ENCODE measurements at places on chromosomes 7 and 10.

DNA sequence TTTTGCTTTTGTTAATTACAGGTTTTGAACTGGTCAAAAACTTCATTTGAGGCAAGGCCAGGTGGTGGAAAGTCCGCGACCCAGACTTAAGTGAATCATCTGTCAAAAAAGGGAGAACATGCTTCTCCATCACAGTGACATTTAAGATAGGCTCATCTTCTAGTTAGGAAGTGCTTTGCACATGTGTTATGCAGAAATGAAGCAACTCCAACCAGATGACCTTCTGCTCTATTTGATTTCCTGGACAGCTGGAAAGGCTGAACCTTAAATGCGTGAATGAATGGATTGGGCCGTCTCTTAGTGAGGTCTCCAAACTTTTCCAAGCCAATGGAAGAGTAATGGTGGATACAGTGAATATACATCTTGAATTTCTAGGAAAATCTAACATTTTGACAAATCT lies 101.6 kb upstream of the FAM13C start:
- DNase-seq = no peak

GRCh38 chr10:55233505-55233904 lies 432.5 kb upstream of the PCDH15 start:
- DNase-seq = no peak

DNA sequence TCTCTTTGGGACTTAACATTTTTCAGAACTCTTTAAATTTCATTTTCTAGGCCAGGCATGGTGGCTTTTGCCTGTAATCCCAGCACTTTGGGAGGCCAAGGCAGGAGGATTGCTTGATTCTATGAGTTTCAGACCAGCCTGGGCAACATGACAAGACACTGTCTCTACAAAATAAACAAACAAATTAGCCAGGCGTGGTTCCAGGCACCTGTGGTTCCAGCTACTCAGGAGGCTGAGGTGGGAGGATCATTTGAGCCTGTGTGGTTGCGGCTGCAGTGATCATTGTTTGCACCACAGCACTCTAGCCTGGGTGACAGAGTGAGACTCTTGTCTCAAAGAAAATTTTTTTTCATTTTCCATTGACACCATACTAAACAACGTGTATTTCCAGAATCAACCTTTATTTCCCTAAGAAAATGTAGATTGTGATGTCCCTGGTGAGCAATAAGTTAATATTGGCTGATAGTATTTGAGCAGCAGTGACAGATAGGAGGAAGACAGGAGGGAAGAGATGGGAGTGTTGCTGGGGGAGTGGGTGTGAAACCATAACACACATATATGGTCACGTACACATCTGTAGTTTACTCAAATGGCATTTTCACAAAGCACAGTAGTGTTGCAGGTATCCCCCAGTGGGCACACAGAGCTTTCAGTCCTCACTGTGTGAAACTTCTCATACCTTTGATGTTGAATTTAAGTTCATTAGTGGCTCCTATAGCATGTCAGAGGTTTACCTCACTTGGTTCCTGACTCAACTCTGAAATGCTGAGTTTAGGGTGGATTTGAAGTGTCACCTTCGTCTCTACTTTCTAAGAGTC lies 205.6 kb downstream of the AUTS2 start:
- DNase-seq = no peak

- no peak for DNase-seq
Measured at GRCh38 chr7:93390660-93391059, 158.5 kb downstream of the VPS50 start.

- DNase-seq = no peak
Measured at GRCh38 chr10:30052062-30052461, 7.3 kb downstream of the JCAD start.

GRCh38 chr7:9557853-9558252 lies 1124.4 kb downstream of the NXPH1 start:
- no peak for DNase-seq

DNA sequence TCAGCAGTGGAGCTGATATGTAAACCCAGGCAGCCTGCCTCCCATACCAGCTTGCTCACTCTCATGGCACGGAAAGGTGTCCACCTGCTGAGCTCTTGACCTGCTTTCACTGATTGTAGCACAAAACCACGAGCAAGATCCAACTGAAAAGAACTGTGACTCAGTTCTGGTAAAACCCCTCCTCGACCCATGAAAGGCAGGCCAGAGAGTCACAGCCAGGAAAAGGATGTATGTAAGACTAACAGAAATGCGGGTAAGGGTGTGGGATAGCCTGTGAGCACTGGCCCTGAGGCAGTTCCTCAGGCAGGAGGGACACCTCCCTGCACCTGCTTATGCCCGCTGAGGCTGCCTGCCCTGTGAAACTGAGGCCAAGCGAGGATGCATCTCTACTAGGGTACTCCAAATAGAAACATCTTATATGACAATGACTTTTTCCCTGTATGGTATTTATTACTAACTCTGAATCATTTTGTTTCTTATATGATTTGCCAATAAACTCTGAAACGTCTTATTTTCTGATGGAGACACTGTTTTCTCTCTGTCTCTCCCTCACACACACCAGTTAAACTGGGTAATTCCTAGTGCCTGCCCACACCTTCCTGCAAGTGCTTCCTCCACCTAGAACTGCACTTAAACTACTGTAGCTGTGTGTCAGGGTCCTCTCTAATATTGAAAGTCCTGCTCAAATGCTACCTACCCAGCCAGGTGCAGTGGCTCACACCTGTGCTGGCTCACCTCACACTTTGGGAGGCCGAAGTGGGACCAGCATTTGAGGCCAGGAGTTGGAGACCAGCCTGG lies 73.3 kb upstream of the GHITM start:
- no peak for DNase-seq

GRCh38 chr7:98869597-98870120 lies at the start of gene TMEM130:
TSS of gene TMEM130 (minus strand) at chr7:98870014. CDS start at chr7:98869861, 153 bp downstream.
- peak; percentile 18 for DNase-seq

- DNase-seq = no peak
Measured at GRCh38 chr7:123784263-123784662, 35.5 kb upstream of the WASL start.

- peak; percentile 60 for DNase-seq
Measured at GRCh38 chr7:108455998-108456677, at the start of gene NRCAM. TSS of gene NRCAM (minus strand) at chr7:108456436. CDS start at chr7:108240064, 216,372 bp downstream.

DNA sequence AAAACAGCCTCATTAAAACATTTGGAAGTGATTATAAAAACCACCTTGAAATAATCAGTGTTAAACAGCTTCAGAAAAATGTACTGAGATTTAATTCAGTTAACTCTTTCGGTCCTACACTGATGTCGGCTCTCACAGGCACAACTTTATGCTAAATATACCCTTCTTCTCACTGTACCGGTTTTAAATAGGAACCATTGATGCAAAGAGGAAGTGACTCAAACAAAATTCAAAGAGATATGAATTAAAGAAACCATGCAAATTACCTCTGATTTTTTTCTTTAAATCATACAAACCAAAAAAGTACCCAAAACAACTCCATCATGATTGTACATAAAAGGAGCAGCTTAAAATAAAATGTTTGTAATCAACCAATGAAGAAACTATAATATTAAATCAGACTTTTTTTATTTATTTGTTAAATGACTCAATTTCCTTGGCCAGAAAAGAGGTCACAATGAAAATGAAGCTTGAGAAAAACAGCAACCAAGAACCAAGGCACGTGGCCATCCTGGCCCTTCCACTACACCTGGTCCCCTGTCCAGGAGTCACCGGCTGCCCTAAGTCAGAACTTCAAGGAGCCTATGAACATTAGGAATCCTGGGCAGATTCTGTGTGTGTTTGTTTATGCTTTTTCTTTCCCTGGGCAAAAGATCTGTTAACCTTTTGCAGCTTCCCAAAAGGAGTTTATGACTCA lies 73.0 kb upstream of the CABCOCO1 start:
- no peak for DNase-seq

GRCh38 chr10:89550509-89550908 lies 15.1 kb upstream of the SLC16A12 start:
- no peak for DNase-seq

DNA sequence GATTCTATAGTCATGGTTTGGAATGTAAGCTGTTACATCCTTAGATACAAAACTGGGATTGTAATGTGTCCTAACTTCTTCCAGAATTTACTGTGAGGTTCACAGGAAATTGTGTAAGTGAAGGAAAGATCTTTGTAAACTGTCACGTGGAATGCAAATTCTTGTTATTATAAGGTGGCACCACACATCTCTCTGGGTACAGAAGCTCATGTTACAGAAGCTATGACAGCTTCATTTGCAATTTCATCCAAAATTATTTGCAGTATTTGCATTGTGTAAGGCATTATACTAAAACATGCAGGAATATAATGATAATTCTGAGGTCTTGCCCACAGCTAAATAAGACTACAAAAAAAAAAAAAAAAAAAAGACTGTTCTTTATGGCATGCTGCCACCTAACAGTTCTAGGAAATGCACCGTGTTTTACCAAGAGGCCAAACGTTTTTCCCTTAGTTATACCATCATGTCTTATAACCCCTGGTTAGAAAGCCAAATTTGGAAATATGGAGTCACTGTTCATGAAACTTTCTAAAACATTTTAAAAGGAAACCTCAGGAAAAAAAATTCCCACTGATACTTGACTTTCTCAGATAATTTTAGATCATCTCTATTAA lies 17.6 kb downstream of the MINDY3 start:
- DNase-seq = no peak

DNA sequence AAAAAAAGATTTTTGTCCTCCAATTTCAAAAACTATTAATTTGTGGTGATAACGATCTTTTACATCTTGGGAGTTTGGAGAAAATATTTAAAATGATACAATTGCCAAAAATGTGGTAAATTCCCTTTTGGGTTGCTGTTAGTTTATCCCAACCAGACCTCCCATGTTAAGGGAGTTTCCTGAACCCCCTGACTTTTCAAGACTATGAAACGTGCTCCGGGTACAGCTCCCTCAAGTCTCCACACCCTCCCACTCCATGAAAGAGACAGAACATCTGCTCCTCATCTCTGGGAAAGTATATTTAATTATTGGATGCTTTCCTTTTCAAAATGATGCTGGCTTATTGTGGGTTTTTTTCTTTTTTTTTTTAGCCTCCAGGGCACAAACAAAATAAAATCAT lies 534.6 kb upstream of the NRP1 start:
- DNase-seq = no peak

GRCh38 chr7:100247152-100247757 lies 27.5 kb downstream of the PVRIG start:
- no peak for DNase-seq

DNA sequence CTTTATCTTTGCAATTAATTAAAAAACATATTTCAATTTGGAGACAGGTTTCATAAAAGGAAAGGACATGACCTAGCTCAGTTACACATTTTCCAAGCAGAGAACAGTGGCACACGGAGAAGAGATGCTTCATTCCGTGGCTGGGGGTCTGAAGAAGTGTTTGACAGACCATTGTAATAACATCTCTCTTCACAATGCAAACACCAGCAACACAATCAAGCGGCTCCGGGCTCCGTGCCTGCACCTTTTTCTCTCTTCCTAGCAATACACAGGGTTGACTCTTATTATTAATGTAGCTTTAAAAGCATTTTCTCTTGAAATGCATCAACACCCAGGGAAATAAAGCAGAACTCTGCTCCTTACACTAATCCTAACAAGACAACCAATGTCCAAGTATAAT lies 261.0 kb upstream of the AOAH start:
- no peak for DNase-seq

GRCh38 chr7:112290065-112290464 lies 83.6 kb downstream of the ZNF277 start:
- no peak for DNase-seq

DNA sequence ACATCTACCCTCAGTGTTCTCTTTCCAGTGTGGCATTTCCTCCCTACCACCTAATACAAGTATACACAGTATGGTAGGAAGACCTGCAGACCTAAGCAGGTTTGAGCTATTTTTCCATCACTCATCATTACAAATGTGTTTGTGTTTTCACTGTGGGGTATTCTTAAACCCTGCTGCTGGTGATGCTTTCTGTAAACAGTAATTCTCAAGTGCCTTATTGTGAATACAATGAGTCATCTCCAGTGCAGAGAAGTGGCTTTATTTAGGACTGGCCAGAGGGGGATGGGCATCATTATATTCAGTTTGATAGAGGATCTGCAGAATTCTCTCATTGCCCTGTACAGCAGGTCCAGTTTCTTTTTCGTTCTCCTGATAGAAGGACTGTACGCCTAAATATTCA lies 63.7 kb downstream of the GRM8 start:
- DNase-seq = peak; percentile 49

- no peak for DNase-seq
Measured at GRCh38 chr10:63539377-63539776, 18.2 kb downstream of the REEP3 start.

DNA sequence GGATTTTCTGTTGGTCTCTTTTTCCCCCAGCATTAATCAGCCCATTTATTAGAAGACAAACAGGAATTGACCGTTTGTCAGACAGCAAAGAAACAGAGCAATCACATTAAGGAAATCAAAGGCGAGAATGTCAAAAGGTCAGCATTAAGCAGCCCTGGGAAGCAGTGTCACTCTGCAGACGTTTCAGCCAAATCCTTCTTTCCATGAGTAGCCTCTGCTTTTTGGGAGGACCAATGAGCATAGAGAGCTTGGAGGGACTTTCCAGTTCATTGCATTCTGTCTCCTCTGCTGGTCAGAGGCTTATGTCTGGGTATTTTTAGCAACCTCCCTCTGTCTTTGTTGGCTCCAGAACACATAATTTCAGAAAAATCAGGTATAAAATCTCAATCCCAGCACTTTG lies 481.4 kb downstream of the GALNT17 start:
- DNase-seq = no peak

- no peak for DNase-seq
Measured at GRCh38 chr10:61878740-61879068, 22.8 kb upstream of the ARID5B start.

- no peak for DNase-seq
Measured at GRCh38 chr7:95517458-95517857, 31.7 kb downstream of the ASB4 start.

DNA sequence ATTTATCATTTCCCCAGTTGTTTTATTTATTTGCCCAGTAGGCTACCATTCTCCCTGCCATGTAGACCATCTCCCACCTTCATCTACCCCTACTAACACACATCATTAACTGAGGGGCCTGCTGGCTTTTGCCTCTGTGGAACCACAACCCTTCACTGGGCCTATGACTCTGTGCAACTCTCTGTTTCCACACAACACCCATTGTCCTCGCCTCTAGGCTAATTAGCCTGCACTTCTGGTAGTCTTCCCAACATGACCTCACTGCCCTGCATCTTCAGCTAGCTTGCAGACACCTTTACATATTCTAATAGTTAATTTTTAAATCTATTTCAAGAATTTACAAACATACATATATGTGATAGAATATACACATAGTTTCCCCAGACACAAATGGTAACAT lies 7.5 kb downstream of the ANKIB1 start:
- peak; percentile 78 for DNase-seq

DNA sequence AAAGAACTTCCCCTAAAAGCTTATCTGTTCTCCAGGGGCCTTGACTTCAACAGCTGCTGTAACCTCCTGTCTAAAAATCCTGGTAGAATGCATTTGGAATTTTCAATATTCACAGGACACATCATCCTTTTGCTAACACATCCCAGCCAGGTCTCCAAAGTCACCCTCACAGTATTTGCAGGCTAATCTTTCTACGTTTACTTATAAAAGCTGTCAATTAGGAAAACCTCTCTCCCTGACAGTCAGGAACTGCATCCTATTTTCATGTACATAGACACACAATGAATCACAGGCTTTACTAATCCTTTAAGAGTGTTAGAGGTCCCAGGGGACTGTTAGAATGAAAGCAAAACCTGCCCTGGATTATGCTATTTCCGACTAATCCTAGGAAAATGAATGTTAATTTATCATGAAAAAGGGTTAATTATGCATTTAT lies 102.2 kb downstream of the GFRA1 start:
- DNase-seq = no peak

- no peak for DNase-seq
Measured at GRCh38 chr7:9822458-9823290, 1151.0 kb upstream of the PHF14 start.
